Stimulated activated CD8-positive, alpha-beta memory T cell treated with anti-CD3 and anti-CD28 coated beads, Interleukin-15, amount 100 ng/mL, for 4 hours (primary cell): ENCODE measurements at places on chromosomes 5 and 9.

GRCh38 chr9:71384343-71384742, 262.9 kb upstream of the TRPM3 start:
- no peak for DNase-seq

DNA sequence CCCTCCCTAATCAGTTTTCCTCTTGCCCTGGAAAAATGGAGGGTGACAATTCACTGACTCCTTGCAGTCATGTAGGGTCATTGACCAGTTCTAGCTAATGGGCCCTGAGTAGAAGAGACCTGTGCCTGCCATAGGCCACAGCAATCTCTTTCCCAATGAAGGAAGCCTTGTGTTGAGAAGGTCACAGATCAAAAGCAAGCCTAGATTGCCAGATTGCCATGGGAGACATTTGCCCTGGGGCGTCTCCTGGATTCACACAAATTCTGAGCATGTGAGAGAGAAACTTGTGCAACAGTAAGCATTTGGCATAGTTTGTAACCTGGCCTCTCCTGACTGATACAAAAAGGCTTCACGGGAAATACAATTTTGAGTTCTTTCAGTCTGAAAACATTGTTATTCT, 148.0 kb downstream of the NUDT12 start:
- DNase-seq, result no peak

DNA sequence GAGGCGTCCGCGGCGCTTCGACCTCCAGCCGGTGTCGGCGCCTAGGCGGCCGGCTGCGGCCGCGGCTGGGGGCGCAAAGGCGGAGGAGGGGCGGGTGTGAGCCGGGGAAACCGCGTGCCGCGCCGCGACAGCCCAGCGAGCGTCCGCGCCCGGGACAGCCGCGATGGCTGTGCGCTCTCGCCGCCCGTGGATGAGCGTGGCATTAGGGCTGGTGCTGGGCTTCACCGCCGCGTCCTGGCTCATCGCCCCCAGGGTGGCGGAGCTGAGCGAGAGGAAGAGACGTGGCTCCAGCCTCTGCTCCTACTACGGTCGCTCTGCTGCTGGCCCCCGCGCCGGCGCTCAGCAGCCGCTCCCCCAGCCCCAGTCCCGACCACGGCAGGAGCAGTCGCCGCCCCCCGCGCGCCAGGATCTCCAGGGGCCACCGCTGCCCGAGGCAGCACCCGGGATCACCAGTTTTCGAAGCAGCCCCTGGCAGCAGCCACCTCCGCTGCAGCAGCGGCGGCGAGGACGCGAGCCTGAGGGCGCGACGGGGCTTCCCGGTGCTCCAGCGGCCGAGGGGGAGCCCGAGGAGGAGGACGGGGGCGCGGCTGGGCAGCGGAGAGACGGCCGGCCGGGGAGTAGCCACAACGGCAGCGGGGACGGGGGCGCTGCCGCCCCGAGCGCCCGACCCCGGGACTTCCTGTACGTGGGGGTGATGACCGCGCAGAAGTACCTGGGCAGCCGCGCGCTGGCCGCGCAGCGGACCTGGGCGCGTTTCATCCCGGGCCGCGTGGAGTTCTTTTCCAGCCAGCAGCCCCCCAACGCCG, 605 bp downstream of the CHSY3 start:
- no peak for DNase-seq

DNA sequence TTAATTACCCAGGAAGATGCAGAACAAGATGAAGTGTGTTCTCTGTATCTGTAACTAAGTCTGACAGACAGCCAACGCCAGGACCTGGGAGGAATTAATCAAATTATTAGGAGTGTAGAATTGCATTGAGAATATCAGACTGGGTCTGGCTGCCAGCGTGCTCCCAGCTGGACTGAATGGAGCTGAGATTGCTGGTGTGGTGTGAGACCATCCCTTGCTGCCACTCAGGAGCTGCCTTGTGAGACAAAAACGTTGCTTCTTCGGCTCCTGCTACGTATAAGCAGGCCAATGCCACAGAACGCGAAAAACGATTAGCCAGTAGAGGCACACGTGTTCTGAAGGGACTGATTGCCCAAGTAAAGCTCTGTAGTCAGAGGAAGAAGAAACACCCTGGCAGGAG, 66.8 kb downstream of the AMBP start:
- DNase-seq, result no peak

DNA sequence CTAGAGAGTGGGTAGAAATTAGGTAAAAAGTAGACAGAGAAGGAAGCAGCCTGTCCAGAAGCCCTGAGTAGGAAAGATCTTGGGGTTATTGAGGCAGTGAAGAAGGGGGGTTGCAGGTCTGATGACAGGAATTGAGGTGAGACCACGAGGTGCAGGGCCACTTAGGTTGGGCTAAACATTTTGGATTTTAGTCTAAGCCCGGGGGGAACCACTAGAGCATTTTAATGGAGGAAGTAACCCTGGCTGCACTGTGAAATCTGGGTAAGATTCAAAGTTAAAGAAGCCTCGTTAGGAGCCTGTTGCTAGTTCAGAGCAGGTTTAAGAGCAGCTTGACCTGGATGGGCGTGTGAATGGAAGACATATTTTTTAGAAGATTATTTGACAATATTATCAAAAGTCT, 38.3 kb downstream of the MAP3K1 start:
- no peak for DNase-seq

GRCh38 chr5:31413030-31413812, 118.7 kb downstream of the DROSHA start:
- DNase-seq, result no peak

DNA sequence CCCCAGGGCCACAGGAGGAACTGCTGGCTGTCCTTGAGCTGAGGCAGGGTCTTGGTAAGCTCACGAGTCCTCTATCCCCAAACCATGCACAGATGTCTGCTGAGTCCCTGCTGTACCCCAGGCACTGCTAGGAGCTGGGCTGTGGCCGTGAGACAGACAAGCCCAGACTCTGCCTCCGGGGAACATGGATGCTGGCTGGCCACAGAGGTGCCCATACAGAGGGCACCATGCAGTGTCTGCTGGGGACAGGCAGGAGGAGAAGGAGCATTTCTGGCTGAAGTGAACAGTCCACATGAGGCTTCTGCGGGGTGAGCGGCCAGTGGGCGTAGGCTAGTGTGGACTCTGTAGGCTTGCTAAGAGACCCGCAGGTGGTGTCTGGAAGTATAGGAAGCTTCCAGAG, 4.8 kb upstream of the SEC16A start:
- DNase-seq, result no peak

DNA sequence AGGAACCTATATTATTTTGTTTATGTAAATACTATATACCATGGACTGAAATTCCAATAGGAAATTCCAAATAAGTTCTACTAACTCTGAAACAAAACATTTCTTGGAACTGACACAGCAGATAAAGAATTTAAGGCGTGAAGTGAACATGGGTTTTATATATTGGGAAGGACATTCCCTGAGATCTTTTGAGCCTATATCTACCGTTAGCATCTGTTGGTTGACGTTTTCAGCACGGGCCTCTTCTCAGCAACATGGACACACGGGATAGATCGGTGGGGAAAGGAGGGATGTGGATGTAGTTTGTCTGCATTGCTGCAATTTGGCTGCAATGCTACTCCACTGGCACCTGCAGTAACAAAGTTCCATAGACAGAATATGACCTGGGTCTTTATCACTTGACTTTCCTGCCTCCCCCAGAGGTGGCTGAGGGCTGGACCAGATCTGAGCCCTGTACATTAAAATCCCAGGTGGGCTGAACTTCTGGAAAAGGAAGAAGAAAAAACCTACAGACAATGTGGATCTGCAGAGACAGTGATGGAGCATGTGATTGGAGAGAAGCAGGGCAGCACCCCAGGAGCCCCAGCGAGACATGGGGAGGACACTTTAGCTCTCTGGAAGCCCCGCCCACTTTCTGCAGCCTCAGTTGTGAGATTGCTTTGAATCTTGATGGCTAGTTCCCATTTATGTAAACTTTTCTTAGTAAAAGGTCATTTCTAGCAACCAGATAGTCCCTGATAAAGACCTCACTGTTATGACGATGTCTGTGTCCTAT, 91.2 kb upstream of the CPEB4 start:
- no peak for DNase-seq

GRCh38 chr5:177508837-177509236, 789 bp downstream of the DOK3 start:
- DNase-seq, result no peak

- DNase-seq, result no peak
Observed at GRCh38 chr5:122177161-122177560, 47.8 kb downstream of the ZNF474 start.

GRCh38 chr5:154044581-154044980, 5.8 kb downstream of the MFAP3 start:
- DNase-seq, result no peak

DNA sequence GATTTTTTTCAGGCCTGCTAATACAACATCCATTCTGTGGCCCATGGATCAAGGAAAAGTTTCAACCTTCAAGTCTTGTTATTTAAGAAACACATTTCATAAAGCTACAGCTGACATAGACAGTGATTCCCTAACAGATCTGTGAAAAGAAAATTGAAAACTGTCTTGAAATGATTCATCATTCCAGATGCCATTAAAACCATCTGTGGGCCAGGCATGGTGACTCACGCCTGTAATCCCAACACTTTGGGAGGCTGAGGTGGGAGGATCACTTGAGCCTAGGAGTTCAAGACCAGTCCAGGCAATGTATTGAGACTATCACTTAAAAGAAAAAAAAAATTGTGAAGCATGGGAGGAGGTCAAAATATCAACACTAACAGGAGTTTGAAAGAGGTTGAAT, 6.0 kb downstream of the RAPGEF6 start:
- DNase-seq, result no peak

DNA sequence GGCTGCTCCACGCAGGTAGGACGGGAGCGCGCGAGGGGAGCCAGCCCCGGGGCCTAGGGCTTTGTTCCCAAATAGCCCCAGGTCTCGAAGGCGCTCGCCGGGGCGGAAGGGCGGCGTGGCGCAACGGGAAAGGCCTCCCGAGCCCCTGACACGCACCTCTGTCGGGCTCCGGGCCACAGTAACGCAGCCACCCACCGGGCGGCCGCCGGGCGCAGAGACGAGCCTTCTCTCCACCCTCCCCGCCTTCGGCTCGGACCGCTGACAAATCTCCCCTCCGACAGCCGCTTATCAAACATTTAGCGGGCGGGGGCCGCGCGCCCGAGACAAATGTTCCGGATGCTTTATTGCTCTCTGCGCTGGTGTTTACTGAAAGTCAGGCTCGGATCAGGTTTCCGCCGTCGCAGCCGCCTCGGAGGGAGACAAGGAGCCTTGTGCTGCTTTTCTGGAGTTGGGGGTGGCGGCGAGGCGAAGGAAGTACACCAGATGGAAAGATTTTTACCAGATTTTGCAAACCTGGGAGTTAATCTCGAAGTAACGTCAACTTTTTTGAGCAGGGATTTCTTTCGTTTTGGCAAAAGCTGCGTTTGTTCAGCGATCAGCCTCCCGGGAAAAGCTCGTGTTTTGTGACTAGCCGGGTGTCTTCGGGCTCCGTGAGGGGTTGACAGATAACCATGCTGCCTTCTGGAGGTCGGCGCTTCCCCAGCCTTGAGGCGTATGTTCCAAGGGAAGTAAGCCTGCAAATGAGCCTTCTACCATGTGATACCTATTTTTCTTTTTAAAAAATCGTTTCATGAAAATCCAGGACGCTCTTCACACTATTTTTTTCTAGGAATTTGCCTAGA, 950 bp downstream of the RGMB start:
- DNase-seq, result peak; percentile 32

GRCh38 chr9:133600739-133601138, 8.4 kb downstream of the FAM163B start:
- no peak for DNase-seq

- DNase-seq, result no peak
Observed at GRCh38 chr9:34651876-34652601, at the start of gene IL11RA. IL11RA (plus strand) TSS chr9:34652185; CDS start chr9:34655218, 3,033 bp downstream.

- no peak for DNase-seq
Observed at GRCh38 chr5:65749956-65750355, 28.0 kb downstream of the NLN start.

DNA sequence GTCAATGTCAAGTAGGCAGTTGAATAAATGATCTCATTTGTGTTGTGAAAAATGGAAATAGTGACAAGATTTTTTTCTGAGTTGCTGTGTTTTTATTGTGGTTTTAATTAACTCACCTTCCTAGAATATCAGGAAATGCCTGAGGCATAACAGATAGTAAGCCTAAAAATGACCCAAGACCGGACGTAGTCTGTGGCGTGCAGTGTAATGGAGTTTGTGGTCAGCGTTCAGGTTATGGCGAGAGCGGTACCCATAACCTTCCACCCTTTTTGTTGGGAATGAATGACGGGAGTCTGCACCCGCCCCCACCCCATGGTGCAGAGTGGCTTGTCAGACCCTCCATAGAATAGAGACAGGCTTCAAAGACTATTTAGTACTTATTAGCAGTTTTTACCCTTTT, 119.3 kb downstream of the GALNT10 start:
- no peak for DNase-seq

GRCh38 chr9:83978992-83979811, 813 bp downstream of the HNRNPK start:
- DNase-seq, result peak; percentile 78

- DNase-seq, result no peak
Observed at GRCh38 chr9:135320943-135321342, 158.6 kb upstream of the PPP1R26 start.

DNA sequence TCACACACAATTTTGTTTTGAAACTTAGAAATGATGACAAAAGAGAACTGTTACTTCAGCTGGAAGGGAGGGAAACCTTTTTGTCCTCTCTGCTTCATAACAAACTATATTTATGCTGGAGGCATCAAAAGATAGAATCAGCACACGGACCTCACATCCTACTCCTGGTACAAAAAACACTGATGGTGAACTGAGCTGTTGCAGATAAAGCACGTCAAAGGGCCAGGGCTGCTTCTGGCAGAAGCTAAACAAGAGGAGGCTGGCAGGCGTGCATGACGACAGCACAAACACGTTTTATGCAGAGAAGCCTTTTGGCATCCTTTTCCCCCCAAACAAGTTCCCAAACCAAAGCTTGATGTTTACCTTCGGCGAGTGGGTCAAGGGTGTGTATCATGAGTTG, 169.6 kb downstream of the SLC24A2 start:
- no peak for DNase-seq

DNA sequence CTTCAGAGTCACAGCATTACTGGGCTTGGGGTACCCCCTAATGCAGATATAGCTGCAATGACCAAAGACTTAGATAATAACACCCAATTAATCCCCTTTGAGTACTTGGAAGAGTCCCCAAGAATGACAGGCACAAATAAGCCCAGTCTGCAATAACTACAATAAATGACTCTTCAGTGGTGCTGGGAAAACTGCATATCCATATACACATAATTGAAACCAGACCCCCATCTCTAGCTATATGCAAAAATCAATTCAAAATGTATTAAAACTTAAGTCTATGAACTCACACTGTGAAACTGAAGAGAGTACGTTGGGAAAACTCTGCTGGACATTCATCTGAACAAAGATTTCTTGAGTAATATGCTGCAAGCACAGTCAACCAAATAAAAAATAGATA, 422.5 kb downstream of the CDH18 start:
- no peak for DNase-seq

GRCh38 chr9:129320575-129321285, 142.7 kb upstream of the IER5L start:
- no peak for DNase-seq
